ENCODE measurements at places on chromosomes 6 and 20.

- DNase-seq = no peak
These were observed 54.7 kb downstream of the SSR1 start for GRCh38 chr6:7258231-7258763.

- DNase-seq = no peak
These were observed 102.6 kb downstream of the IBTK start for GRCh38 chr6:82144852-82145340.

- no peak for DNase-seq
These were observed 156.1 kb downstream of the UBE3D start for GRCh38 chr6:82909551-82909950.

- no peak for DNase-seq
These were observed 219.2 kb downstream of the TRDN start for GRCh38 chr6:123417535-123417934.
